ENCODE measurements at places on chromosomes 6 and 20. TPM values are rescaled to one million over a fixed set of nuclear protein-coding genes. Genes with fewer than 3 reads are reported as not detected.

RTF2 gene
- total RNA-seq: 67.3 TPM

RRAGD gene
- total RNA-seq: 2.0 TPM

MYL9 gene
- total RNA-seq: 49.3 TPM

SIRPB2 gene
- 0.74 TPM for total RNA-seq

AGPAT1 gene
- total RNA-seq: 54.5 TPM

NOL7 gene
- 82.1 TPM for total RNA-seq

SLC23A2 gene
- 4.6 TPM for total RNA-seq

LPA gene
- 0.15 TPM for total RNA-seq

- DNase-seq: no peak
These were observed 514 bp downstream of the TCFL5 start for GRCh38 chr20:62860924-62861691.

DNA sequence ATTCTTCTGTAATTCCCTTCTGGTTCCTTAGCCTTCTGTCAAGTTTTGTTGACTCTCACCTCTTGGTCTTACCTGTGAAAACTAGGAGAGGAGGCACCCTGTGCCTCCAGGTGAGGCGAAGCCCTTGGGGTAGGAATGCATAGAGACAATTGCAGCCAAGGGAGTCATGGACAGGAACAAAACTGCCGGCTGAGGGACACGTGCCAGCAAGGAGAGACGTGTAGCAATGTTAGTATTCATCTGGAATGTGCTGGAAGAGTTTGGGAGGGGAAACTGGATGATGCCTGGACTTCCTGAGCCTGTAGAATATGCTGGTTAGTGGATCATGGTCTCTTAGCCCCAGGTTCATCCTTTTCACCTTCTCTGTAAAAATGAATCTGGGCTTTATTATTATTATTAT is 3.9 kb upstream of the TIAM2 start:
- no peak for DNase-seq

- no peak for DNase-seq
These were observed 305.9 kb downstream of the LAMA2 start for GRCh38 chr6:129188795-129189194.

- DNase-seq: peak; percentile 25
These were observed 275.0 kb upstream of the BMP2 start for GRCh38 chr20:6492271-6493055.

GRCh38 chr6:127436578-127437110 is 22.5 kb downstream of the KIAA0408 start:
- no peak for DNase-seq

DNA sequence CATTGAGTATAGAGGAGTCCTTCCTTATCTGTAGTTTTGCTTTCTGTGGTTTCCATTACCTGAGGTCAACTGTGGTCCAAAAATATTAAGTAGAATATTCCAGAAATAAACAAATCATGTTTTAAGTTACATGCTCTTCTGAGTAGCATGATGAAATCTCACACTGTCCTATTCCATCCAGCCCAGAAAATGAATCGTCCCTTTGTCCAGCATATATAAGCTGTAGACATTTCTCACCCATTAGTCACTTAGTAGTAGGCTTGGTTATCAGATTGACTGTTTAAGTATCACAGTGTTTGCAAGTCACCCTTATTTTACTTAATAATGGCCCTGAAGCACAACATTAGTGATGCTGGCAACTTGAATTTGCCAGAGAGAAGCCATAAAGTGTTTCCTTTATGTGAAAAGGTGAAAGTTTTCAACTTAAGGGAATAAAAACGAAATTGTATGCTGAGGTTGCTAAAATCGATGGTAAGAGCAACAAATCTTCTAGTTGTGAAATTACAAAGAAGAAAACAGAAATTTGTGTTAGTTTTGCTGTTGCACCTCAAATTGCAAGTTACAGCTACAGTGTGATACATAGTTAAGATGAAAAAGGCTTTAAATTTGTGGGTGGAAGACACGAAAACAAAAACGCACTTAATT is 198.6 kb upstream of the SIM1 start:
- DNase-seq: no peak

DNA sequence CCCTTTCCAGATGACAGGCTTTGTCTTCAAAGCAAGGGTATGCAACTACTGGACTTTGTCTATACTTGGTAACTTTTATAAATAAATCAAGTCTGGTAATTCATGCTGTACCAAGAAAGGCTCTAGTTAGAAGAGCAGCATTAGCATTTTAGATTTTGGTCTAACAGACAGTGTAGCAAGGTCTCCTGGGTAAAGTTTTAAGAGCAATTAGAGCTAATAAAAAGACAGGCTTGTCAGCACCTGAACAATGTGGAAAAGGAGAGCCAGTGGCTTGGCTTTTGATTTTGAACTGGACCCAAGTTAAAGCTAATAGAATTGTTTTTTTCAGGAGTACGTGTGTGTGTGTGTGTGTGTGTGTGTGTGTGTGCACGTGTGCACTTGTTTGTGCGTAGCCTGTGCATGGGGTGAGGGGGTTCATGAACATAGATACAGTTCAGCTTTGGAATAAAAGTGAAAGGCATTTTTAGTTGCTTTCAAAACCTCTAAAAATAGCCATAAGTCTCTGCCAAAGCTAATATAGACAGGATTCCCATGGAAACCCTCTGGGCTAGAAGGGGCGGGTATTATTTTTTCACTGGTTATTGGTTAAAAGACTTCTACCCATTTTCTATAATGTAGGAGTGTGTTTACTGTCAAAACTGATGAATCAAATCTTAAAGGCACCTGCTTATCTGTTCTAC is 138.4 kb downstream of the KCNQ5 start:
- no peak for DNase-seq

DNA sequence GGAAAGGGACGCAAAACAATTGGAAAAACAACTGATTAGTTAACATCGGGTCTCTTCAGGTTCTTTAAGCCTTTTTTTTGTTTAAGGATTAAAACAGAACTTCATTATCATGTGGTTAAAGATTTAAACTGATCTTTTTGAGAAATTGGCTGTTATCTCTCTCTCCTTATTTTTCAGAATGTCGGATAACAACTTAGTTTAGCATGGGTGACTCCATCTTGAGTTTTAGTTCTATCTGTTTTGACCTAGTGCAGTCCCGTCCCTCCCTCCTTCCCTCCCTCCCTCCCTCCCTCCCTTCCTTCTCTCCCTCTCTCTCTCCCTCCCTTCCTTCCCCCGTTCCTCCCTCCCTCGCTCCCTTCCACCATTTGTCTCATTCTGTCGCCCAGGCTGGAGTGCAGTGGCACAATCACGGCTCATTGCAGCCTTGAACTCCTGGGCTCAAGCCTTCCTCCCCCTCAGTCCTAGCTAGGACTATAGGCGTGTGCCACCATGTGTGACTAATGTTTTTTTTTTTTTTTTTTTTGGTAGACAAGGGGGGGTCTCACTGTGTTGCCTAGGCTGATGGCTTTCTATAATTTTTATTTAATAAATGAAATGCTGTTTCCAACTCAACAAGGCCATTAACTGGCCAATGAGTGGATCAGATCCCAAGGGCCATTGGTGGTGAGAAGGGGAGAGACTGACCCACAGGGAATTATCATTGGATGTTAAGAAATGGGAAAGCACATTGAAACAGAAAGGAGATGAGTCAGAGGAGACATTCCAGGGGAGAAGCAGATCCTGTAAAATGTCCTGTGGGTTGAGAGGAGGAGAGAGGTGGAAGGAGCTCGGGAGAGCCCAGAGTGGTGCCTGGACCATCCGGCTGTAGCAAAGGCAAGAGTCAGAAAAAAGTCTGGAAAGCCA is 13.6 kb downstream of the BAK1 start:
- DNase-seq: no peak
